Neural crest cell (in vitro differentiated cells): ENCODE measurements at places on chromosomes 2 and 18. TPM values are rescaled to one million over a fixed set of nuclear protein-coding genes. Genes with fewer than 3 reads are reported as not detected.

Gene B3GNT7
- total RNA-seq, result 0.61 and 0.79 TPM in 2 replicates

Gene TXNDC2
- not detected in 2 replicates for total RNA-seq

Gene TTR
- total RNA-seq, result not detected in 2 replicates

Gene ATOH8
- total RNA-seq, result 6.9 and 7.7 TPM in 2 replicates

Gene NEB
- 0.57 and 0.77 TPM in 2 replicates for total RNA-seq

Gene CAPN13
- total RNA-seq, result not detected in 2 replicates

Gene IMPACT
- 31.6 and 32.7 TPM in 2 replicates for total RNA-seq

GRCh38 chr2:84970868-84971509 is at the start of gene KCMF1:
Gene KCMF1 (plus strand): TSS chr2:84971161. CDS start chr2:84971452, 291 bp downstream.
- peaks cover 53% of the 10 kb centered on the region for H3K4me1 ChIP-seq
- peaks cover 10% of the 10 kb centered on the region for H3K36me3 ChIP-seq
- DNase-seq, result peak; percentile 54
- peak within 1 kb of the TSS; percentile 97 for H3K4me3 ChIP-seq

GRCh38 chr2:236158969-236159777 is 9.0 kb downstream of the GBX2 start:
- DNase-seq, result no peak
- no peak overlapping the region for H3K27ac ChIP-seq
- peaks cover 75% of the 10 kb centered on the region for H3K27me3 ChIP-seq
- H3K36me3 ChIP-seq, result peaks cover 3% of the 10 kb centered on the region
- H3K4me1 ChIP-seq, result peaks cover 14% of the 10 kb centered on the region
- H3K4me3 ChIP-seq, result peak overlapping the region; percentile 57

GRCh38 chr2:275466-275865 is 10.7 kb downstream of the ACP1 start:
- H3K27me3 ChIP-seq, result no peaks in the 10 kb centered on the region
- H3K27ac ChIP-seq, result no peak overlapping the region
- DNase-seq, result no peak

- H3K27ac ChIP-seq, result no peak overlapping the region
- no peak overlapping the region for H3K4me3 ChIP-seq
- peaks cover 18% of the 10 kb centered on the region for H3K4me1 ChIP-seq
- DNase-seq, result no peak
- no peaks in the 10 kb centered on the region for H3K27me3 ChIP-seq
These were observed 38.4 kb downstream of the LAMA1 start for GRCh38 chr18:7079231-7079630.

GRCh38 chr2:29106256-29106655 is 9.0 kb upstream of the CLIP4 start:
- peak overlapping the region; percentile 72 for H3K27ac ChIP-seq
- no peak for DNase-seq
- no peaks in the 10 kb centered on the region for H3K27me3 ChIP-seq
- peaks cover 21% of the 10 kb centered on the region for H3K4me1 ChIP-seq
- H3K4me3 ChIP-seq, result no peak overlapping the region

DNA sequence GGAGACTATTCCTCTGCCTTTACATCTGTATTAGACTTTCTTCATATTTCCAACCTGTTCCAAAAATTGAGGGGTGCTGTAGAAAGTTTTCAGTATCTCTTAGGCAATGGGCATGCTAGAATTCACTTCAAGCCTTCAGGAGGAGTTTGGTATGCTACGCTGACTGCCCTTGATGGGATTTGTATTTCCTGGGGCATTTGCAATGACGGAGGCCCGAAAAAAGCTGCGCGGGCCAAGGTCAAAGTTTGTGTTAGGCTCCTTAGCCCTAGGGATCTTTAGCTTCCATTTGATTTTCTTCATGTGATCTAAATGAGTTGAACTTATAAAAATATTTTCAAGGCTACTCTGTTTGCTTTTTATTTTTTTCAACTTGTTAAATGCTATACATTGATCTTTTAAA is 5.1 kb downstream of the CPS1 start:
- H3K4me3 ChIP-seq, result no peak overlapping the region
- H3K27ac ChIP-seq, result no peak overlapping the region
- no peaks in the 10 kb centered on the region for H3K27me3 ChIP-seq
- no peaks in the 10 kb centered on the region for H3K36me3 ChIP-seq
- DNase-seq, result no peak

DNA sequence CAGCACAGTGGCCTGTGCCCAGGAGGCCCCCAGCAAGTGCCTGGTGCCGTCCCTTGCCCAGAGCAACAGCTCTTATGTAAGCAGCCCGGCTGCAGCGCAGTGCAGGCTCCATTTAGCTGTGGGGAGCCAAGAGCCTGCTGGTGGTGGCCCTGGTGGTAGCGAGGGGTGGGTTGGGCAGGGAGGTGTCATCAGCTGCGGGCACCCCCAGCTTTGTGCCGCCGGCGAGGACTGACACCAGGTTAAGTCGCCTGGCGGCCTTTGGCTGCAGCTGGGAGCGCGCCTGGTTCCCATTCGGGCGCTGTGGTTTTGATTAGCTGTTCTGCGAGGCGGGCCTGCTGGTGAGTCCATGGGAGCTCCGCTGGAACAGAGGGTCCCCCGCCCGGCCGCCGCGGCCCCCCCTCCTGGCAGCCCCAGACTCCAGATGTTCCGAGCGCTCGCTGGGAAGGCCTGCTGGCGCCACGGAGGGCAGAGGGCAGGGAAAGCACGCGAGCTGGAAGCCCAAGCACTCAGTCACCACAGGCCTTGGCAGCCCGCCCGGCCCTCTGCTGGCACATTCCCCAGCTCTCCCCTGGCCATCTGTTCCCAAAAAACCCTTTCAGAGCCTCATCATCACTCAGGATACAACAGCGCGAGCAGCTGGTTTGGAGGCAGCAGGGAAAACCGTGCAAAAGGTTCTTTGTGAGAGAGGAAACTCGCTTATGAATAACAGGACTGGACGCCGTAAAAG is 18.4 kb downstream of the ATOH8 start:
- no peaks in the 10 kb centered on the region for H3K27me3 ChIP-seq
- H3K36me3 ChIP-seq, result no peaks in the 10 kb centered on the region
- H3K4me1 ChIP-seq, result peaks cover 47% of the 10 kb centered on the region
- peak overlapping the region; percentile 95 for H3K27ac ChIP-seq

- no peak overlapping the region for H3K4me3 ChIP-seq
- no peak overlapping the region for H3K27ac ChIP-seq
- no peaks in the 10 kb centered on the region for H3K27me3 ChIP-seq
- no peak for DNase-seq
- H3K36me3 ChIP-seq, result no peaks in the 10 kb centered on the region
- H3K4me1 ChIP-seq, result no peaks in the 10 kb centered on the region
These were observed 91.7 kb downstream of the GCA start for GRCh38 chr2:162435676-162436075.

DNA sequence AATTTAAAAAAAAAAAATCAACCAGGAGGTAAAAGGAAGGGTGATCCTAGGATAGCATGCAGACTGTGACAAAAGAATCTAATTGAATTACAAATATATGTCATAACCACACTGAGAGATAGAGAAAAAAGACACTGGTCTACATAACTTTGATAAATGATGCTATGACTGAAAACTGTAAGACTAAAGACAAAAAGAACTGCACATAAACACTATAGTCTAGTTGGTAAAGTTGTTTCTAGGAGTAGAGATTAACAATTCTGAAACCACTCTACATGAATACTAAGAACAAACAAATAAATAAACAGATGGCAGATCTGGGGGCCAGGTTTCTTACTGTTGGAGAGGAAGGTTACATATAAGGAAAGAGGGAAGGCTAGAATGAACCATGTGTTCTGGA is 14.6 kb upstream of the CHAC2 start:
- peaks cover 22% of the 10 kb centered on the region for H3K36me3 ChIP-seq
- no peaks in the 10 kb centered on the region for H3K27me3 ChIP-seq
- no peak for DNase-seq
- no peaks in the 10 kb centered on the region for H3K4me1 ChIP-seq
- no peak overlapping the region for H3K4me3 ChIP-seq

DNA sequence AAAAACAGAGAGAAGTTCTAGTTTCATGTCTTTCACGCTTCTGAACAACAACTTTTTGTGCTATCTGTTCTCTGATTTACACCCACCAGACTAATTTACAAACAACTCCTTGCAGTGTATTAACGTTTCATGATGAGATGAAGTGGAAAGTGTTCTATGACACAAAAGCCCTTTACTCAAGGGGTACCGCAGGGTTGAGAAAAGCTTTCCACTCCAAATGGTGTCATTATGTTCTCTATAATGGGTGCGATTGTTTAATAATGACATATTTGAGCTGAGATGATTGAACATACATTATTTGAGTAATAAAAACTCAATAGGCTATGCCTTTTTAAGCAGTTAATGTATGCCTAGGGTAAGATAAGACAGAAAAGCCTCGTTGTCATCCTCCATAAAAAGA is 76.3 kb downstream of the ACTR3 start:
- peaks cover 8% of the 10 kb centered on the region for H3K4me1 ChIP-seq
- no peak overlapping the region for H3K27ac ChIP-seq
- H3K27me3 ChIP-seq, result no peaks in the 10 kb centered on the region

GRCh38 chr18:10789180-10789579 is 263.4 kb downstream of the NAPG start:
- no peak for DNase-seq
- H3K4me3 ChIP-seq, result no peak overlapping the region
- no peaks in the 10 kb centered on the region for H3K27me3 ChIP-seq
- H3K36me3 ChIP-seq, result peaks cover 4% of the 10 kb centered on the region
- no peak overlapping the region for H3K27ac ChIP-seq
- no peaks in the 10 kb centered on the region for H3K4me1 ChIP-seq

DNA sequence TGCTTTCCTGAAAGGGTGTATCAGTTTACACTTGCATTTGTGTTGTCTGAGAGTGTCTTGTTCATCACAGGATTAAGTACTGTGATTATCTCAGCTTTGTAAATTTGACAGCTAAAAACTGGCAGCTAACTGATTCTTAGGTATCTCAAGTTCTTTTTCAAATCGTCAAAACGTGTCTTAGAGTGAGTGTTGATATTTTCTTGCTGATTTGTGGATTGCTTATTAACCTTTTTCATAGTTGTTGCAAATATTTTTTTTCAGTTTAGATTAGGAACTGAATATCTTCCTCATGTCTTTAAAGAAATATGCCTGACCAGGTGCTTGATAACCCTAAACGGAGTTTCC is 41.9 kb downstream of the LRRFIP1 start:
- H3K27me3 ChIP-seq, result no peaks in the 10 kb centered on the region
- H3K36me3 ChIP-seq, result peaks cover 6% of the 10 kb centered on the region
- no peak overlapping the region for H3K27ac ChIP-seq
- no peak overlapping the region for H3K4me3 ChIP-seq
- DNase-seq, result no peak
- peaks cover 65% of the 10 kb centered on the region for H3K4me1 ChIP-seq

DNA sequence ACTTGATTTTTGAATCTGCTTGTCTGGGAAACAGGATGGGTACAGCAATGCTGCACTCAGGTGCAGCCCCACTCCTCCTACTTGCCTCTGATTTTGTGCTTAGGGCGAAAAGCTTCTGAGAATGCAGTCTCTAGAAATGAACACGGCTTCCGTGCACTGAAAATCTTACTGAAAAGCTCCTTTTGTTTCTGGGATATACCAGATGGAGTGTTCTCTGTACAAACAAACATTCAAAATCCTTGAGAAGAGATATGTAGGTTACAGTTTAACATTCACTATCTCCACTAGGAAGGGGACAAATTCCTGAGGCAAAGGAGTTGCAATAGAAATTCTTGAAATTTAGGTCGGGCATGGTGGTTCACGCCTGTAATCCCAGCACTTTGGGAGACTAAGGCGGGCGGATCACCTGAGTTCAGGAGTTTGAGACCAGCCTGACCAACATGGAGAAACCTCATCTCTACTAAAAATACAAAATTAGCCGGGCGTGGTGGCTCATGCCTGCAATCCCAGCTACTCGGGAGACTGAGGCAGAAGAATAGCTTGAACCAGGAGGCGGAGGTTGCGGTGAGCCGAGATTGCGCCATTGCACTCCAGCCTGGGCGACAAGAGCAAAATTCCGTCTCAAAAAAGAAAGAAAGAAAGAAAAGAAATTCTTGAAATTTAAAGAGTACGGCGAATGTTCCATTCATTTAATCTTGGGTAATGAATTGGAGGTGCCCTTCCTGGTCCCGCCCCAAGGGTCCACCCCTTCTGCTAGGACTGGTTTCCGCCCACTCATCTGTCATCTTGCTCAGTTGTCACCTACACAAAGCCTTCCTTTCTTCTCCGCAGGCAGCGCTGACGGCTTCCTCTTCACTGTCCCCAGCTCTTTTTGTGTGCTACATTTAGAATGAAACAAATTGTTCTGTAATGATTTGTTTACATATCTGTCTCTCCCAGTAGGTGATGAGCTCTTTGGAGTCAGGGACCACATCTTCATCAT is 92.4 kb downstream of the SOCS6 start:
- peaks cover 62% of the 10 kb centered on the region for H3K4me1 ChIP-seq
- H3K36me3 ChIP-seq, result no peaks in the 10 kb centered on the region
- peak overlapping the region; percentile 94 for H3K27ac ChIP-seq
- DNase-seq, result peak; percentile 42

DNA sequence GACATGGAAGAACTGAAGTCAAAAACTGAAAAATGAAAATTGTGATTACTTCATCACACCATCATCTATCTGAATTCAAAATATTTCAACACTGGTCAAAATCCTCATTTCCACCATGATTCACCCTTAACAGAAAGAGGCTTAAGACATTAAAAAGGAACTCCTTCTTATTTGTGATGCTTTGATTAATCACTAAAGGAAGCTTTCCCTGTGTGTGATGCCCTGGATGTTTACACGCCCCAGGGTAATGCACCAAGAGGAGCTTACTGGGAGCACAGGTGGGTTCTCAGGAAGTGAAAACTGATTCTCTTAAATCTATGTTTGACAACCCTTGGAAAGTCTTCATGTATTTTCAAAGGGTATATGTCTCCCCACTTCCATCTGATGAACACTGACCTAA is 11.5 kb downstream of the GRB14 start:
- no peaks in the 10 kb centered on the region for H3K36me3 ChIP-seq
- no peak overlapping the region for H3K4me3 ChIP-seq
- no peak overlapping the region for H3K27ac ChIP-seq
- no peaks in the 10 kb centered on the region for H3K4me1 ChIP-seq

DNA sequence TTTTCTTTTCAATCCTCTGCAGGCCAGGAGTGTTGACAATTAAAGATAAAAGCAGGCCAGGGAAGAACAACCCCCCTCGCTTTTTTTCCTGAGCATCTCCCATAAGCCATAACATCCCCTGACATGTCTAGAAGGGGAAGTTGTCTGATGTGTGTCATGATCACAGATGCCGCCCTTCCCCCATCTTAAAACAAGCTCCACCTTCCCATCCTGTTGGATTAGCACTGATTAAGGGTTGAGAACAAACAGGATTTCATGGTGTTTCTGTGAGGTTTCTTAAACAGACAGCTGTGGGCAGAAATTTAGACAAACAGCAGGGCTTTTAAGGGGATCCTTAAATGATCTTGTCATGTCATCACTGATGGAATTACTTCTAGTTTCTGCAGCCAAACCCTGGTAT is 59.4 kb upstream of the UPP2 start:
- no peaks in the 10 kb centered on the region for H3K4me1 ChIP-seq
- no peak overlapping the region for H3K4me3 ChIP-seq

GRCh38 chr2:1769703-1770422 is 25.5 kb upstream of the PXDN start:
- no peak overlapping the region for H3K4me3 ChIP-seq
- peaks cover 4% of the 10 kb centered on the region for H3K4me1 ChIP-seq
- H3K36me3 ChIP-seq, result no peaks in the 10 kb centered on the region
- no peak overlapping the region for H3K27ac ChIP-seq
- DNase-seq, result peak; percentile 54
- H3K27me3 ChIP-seq, result no peaks in the 10 kb centered on the region
